ENCODE measurements at places on chromosomes 1 and 21. TPM values are rescaled to one million over a fixed set of nuclear protein-coding genes. Genes with fewer than 3 reads are reported as not detected.

DNA sequence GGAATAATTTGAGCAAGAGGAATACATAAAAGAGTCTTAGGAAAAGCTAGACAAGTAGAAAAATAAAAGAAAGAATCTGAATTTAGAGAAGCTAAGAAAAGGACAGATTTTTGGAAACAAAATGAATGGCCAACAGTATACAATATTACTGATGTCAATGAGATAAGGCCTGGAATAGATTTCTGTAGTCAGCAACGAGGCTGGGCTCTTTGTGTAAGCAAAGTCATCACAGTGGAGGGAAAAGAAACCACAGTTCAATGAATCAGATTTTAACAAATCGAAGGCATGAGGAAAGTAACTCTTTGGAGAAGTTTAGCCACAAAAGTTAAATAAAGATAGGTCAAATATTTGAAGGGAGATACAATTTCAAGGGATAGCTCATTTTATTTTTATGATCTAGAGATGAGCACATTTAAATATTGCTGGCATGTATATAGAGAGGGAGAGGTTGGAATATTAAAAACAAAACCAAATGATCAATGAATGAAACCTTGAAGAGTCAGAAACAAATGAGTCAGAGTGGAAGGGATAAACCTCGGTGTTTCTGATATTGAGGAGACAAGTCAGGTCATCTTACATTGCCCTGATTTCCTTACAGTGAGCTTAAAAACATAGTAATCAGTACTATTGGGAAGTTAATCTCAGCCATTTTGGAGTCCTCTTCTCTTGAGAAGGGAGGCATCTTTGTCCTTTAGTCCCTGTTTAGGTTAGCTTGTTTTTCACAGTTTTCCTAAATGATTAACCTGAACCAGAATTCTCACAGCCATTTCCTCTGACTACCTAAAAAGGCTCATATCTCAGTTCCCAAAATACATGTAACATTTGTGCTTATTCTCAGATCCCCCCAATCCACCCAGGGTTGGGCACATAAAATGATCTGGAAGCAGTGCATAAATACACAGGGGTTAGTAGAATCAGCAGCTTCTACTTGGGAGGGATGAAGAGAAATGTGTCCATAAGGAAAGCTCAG, 620.0 kb upstream of the B3GALT2 start:
- DNase-seq, result no peak

ADORA3 gene
- not detected for total RNA-seq

MFAP2 gene
- total RNA-seq, result 170 TPM

DNA sequence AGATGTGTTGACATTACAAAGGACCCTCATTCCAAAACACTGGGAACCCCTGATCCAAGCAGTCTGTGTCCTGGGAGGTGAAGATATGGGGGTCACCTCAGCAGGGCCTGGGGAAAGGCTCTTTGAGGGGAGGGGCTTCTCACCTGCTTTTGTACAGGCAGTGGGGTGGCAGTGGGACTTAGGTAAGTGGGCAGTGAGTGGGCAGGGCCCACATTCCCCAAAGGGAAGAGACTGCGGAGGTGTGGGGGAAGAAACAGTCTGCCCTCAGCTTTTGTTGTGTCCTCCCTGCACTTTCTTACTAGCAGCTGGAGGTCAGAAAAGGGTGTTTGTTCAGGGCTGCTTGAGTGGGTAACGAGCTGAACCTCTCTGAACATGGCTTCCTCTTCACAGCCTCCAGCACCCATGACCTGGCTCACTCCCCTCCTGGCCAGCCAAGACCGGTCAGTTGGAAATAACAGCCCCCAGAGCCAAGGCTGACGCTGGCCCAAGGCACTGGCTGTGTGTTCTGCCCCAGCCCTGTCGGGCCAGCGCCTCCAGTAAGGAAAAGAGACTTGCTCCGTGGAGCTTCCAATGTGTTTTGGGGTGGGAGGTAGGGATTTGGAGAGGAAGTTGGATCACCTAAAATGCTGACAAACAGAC, 173.5 kb downstream of the PSMG1 start:
- DNase-seq, result no peak

SHE gene
- total RNA-seq, result not detected

GRCh38 chr1:7011826-7012225, 226.6 kb downstream of the CAMTA1 start:
- no peak for DNase-seq

DNA sequence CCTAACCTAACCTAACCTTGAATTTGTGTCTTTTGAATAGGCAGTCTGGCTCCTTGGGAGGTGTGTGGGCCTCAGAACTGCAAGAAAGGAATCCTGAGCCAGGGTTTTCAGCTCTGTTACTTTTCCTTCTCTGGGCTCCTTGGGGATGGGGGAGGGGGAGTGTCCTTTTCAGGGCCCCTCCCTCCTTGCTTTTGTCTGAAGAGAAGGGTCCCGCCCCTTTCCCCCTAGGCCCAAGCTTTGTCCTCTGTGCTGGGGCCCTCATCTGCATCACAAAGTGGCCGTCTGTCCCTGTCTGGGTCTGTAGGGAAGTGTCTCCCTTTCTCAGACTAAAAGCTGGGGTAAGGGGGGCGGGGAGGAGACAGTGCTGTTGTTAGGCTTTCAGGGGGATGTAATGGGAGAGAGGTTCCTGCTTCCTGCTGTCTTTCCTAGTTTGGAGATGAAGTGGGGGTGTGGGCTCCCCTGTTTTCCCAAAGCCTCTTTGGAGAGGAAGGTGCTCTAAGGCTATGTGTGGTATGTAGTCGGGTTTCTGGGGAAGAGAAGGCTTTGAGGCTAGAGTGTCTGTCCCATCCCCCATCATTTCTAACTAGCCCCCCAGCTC, 3.1 kb downstream of the AGO1 start:
- DNase-seq, result peak; percentile 16

DNA sequence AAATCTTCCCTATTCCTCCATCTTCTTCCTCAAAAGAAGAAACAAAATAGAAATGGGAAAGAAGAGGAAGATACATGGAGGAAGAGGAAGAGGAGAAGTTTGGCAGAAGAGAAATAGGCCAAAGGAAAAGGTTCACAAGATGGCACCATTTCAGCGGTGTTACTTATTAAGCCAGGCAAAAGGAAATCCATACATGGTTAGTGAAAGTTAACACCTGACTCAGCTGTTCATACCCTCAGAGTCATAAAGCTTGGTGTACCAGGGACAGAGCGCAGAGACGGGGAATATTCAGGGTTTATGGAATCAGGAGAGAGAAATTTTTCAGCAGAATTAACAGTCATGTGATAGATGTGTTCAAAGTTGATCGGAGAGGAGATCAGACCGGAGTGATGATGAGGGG, 70.6 kb downstream of the COQ8A start:
- no peak for DNase-seq

HFM1 gene
- total RNA-seq, result 9.0 TPM

OR2T3 gene
- not detected for total RNA-seq

DNA sequence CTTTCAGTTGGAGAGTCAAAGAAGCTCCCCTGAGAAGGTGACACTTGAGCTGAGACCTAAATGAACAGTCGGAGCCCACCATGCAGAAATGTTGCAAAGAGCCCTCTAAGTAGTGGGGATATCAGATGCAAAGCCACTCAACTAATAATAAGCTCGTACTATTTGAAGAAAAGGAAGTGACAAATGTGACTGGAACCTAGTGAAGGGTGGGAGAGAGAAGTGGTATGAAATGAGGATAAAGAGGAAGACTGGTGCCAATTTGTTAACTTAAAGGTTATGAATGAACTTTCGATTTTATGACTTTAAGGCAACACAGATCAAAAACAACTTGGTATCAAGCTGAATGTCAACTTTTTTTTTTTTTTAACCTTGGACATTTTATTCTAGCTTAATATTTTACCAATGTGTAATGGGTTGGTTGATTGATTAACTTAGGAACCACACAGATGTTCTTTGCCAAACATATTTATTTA, 14.7 kb downstream of the LYPLAL1 start:
- no peak for DNase-seq

CASQ1 gene
- not detected for total RNA-seq

TMEM51 gene
- total RNA-seq, result 14.8 TPM

GRCh38 chr1:209513226-209513625, 70.3 kb upstream of the CAMK1G start:
- DNase-seq, result no peak

- DNase-seq, result no peak
These were observed 34.4 kb downstream of the TMCC2 start for GRCh38 chr1:205261946-205262691.

F11R gene
- 156 TPM for total RNA-seq

DNA sequence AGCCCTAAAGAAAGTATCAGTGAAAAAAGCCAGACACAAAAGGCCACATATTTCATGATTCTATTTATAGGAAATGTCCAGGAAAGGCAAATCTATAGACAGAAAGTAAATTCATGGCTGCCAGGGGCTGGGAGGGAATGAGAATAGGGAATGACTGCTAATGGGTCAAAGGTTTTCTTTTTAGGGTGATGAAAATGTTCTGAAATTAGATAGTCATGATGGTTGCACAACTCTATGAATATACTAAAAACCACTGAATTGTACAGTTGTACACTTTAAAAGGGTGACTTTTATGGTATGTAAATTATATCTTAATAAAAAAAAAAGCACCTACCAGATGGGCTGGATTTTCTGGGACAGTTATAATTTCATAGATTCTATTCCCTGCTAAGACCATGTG, 114.8 kb downstream of the CNIH3 start:
- no peak for DNase-seq

- DNase-seq, result no peak
These were observed 19.5 kb downstream of the DYRK3 start for GRCh38 chr1:206654828-206655227.

PPM1J gene
- total RNA-seq, result 0.43 TPM

DNA sequence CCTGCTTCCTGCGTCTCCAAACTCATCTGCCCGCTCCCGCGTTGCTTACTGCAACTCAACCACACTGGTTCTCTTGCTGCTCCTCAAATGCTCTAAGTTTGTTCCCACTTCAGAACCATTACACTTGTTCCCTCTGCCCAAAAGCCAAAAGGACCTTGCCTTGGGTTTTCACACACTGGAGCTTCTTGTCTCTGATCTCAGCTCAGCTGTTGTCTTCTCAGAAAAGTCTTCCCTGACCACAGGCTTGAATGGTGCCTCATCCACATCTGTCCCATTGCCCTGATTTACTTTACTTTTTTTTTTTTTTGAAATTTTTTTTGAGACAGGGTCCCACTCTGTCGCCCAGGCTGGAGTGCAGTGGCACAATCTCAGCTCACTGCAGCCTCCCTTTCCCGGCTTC, 44.3 kb upstream of the SYT14 start:
- no peak for DNase-seq

KRTAP15-1 gene
- not detected for total RNA-seq

IVL gene
- total RNA-seq, result not detected

GRCh38 chr1:28118640-28119307, 30.4 kb upstream of the EYA3 start:
- DNase-seq, result no peak

- no peak for DNase-seq
These were observed 13.2 kb upstream of the PLXNA2 start for GRCh38 chr1:208257351-208257750.

DNA sequence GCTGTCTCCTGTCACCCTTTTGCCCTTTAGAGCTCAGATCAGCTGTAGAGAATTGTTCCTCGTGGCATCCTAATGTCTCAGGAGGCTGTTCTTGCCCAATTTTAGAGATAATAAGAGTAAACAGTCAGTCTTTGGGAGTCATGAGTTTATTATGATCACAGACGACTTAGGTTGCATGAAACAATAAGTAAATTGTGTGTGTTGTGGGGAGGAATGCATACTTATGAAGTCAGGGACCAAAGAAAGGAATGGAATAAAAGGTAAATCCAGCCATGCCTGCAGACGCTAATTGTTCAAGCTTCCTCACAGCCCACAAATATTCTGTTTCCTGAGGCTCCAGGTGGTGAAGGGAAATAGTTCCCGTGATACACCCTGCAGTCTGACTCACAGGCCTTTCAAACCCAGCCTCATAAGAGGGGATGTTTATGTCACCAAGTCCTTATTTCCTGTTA, 897 bp downstream of the EPHX4 start:
- DNase-seq, result no peak

- no peak for DNase-seq
These were observed 155.6 kb upstream of the CSF3R start for GRCh38 chr1:36638268-36638667.

DNA sequence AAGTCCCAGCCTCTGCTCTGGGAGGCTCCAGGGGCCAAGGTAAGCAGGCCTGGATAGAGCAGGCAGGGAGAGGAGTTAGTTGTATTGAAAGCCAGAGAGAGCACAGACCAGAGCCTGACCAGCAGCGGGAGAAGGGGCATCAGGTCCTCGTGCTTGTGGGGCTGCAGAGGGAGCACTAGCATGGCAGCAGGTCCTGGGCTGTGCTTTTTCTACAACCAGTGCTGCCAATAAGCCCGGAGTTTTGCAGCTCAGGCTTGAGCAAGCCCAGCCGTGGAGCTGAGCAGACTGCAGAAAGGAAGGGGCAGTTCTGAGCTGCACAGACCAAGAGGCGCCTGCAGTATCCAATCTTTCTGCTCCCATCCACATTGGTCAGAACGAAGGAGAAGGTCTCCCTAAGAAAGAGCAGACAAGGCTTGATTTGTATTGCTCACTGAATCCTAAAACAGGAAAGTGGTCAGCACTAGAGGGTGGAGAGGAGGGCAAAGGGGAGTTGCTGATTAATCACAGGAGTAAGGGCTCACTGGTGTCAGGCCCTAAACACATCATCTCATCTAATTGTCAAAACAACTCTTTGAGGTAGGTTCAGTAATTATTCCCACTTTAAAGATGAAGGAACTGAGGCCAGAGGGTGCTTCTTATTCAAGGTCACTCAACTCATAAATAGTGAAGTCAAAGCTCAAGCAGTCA, 2.7 kb downstream of the DENND2D start:
- DNase-seq, result no peak

C1orf167 gene
- 0.67 TPM for total RNA-seq

- DNase-seq, result no peak
These were observed 123.9 kb downstream of the PTBP2 start for GRCh38 chr1:96845464-96845863.

DNA sequence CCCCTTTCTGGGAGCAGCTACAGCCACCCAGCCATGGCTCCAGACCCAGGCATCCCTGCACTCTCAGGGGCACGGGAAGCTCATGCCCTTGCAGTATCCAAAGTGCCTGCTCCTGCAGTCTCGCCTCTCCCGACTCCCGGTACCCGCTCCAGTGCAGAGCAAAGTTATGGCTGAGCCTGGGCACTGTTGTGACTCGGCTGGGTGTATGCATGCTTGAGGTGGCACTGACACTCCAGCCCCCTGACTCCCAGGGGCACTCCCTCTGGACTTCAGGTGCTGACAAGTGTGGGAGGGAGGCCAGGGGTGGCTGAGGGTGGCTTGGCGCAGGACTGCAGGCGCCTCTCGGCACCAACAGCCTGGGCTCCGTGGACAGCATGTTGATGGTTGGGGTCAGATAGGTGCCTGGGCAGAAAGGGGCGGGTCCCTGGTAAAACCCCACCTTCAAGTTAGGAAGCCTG, 580.1 kb upstream of the ADGRL2 start:
- DNase-seq, result no peak

PADI4 gene
- total RNA-seq, result not detected

OPTC gene
- total RNA-seq, result not detected

- DNase-seq, result no peak
These were observed 15.1 kb downstream of the CRP start for GRCh38 chr1:159699246-159699645.

GRCh38 chr1:14713077-14713476, 114.6 kb downstream of the KAZN start:
- no peak for DNase-seq

GRCh38 chr1:53473463-53473862, 14.3 kb downstream of the DMRTB1 start:
- no peak for DNase-seq

Measured in progenitor cell of endocrine pancreas (in vitro differentiated cells).